ENCODE measurements at places on chromosomes 2 and 18.

DNA sequence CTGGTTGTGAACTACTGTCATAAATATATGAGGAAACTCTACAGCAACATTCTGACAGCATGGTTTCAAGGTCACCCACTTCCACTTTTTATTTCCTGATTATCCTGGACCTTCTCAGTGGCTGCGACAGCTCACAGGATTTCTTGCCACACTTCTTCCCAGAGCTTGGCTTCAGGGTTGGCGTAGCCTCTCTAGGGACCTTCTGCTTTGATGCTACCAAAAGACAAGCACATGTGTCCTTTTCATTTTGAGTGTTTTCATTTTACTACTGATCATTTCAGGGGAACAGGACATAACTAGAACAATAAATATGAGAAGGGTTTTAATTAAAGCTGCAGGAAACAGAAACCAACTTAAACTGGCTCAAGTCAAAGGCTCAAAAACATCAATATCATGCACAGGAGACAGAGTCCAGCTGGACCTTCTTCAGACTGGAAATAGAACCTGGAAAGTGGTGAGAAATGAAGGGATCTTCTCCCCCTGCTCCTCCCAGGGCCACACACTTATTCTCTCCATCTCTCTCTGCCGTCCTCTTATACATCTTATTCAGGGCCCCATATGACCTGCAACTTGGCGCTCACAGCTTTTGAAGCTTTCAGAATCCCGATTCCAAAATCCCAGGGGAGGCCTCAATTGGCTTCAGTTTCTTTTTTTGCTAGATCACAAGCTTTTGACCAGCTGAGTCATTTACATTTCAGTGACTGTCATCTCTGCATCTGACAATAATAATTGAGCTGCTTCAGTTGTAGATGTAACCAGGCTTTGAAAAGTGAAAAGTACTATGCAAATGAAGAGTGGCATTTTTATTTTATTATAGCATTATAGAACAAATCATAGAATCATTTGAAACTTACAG lies 9.7 kb downstream of the VIT start:
- DNase-seq = no peak

DNA sequence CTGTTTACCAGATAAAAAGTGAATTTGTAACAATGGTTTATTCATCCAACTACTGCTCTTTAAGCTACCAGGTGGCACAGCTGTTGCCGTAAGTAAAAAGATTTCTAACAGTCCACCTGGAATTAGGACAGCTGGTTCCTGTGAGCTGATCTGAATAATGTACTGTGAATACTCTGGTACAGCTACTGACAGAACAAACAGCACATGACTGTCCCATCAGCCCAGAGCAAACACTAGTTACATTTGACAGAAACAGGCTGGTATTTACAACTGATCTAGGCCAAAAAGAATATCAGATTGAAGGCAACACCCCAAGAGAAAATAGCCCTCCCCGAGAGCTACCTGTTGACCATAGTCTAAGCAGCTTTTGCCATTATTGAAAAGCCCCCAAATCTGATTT lies 840.4 kb downstream of the CPS1 start:
- no peak for DNase-seq

GRCh38 chr2:170846314-170846713 lies 29.6 kb downstream of the GAD1 start:
- no peak for DNase-seq

- no peak for DNase-seq
Observed at GRCh38 chr2:143830476-143830875, 689.4 kb downstream of the ZEB2 start.

GRCh38 chr2:137857881-137858280 lies 106.4 kb upstream of the HNMT start:
- no peak for DNase-seq

DNA sequence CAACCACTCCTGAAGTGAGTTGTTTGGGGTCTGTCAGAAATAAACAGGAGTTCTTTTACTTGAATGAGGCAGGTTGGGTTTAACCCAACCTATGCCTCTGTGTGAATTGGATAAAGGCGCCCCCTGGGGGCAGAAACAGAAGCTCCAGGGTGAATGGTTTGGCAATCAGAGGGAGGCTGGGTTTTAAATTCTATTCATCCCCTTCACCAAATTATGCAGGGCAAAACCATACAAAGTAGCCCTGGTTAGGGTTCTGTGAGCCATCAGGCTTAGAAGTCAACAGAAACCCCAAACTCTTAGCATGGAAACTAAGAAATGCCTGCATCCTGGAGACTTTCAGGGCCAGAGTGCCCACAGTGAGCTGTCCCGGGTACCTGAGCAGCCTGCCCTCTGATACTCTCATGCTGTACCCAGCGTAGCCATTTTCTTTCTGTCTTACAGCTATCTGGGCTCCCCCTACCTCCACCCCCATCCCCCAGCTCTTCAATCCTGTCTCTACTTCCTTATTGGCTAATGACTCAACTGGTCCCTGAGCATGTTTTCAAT lies 241.5 kb downstream of the ICOS start:
- DNase-seq = peak; percentile 21

DNA sequence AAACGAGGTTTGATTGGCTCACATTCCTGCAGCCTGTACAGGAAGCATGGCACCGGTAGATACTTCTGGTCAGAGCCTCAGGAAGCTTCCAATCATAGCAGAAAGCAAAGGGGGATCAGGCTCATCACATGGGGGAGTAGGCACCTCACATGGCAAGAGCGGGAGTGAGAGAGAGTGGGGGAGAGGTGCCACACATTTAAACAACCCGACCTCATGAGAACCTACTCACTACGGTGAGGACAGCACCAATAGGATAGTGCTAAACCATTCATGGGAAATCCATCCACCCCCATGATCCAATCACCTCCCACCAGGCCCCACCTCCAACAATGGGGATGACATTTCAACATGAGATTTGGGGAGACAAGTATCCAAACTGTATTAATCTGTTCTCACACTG lies 105.8 kb downstream of the SOCS6 start:
- no peak for DNase-seq
